ENCODE measurements at places on chromosomes 1 and 21.

GRCh38 chr1:241976229-241976628 is 18.7 kb downstream of the BECN2 start:
- DNase-seq: no peak

- DNase-seq: no peak
Measured at GRCh38 chr1:56397811-56398231, 181.5 kb downstream of the PLPP3 start.

GRCh38 chr1:218752126-218752525 is 407.0 kb downstream of the TGFB2 start:
- DNase-seq: no peak

DNA sequence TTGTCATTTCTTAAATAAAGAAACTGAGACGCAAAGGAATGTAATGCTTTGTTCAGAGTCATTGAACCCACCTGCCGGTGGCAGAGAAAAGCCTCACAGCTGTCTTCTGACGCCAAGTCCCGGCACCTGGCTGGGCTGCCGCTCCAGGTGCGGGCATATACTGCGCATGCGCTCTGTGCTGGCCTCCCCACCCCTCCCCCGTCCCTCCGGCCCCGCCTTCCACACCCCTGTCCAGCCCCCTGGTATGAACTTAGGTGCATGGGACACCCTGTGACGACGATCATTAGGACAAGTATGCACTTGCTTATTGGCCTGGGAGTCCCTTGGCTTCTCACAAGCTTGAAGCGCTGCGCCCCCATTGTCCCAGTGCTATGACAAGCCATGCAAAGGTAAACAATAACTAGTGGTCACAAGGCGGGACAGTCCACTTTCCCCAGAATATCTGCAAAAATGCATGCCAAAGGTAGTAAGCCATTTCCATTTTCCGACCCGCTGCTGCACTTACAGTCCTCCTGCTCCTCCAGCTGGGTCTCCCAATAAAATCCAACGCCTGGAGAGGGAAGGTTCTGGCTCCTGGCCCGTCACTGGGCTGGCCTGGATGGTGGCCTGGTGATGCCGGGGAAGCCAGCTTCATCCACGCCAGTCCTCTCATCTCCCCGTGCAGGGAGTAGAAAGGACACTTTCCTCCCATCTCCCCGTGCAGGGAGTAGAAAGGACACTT is 100.4 kb downstream of the PSMG1 start:
- DNase-seq: no peak

DNA sequence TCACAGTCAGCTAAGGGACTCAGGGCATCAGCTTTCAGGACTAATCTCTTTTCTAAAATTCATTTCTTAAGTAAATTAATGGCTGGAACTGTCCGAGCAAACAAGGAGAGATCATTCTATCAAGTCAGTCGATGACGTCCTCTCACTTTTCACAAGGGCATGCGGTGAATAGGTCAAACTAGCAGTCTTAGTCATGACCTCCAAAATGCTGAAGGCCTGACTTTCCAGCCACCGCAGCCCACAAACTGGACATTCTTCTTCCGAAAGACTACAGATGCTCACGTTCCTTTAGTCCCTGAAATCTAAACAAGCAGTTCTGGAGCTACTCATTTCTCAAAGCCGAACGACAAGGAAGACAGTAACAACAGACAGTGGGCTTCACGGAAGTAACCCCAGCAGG is 127.9 kb downstream of the TIAM1 start:
- no peak for DNase-seq

DNA sequence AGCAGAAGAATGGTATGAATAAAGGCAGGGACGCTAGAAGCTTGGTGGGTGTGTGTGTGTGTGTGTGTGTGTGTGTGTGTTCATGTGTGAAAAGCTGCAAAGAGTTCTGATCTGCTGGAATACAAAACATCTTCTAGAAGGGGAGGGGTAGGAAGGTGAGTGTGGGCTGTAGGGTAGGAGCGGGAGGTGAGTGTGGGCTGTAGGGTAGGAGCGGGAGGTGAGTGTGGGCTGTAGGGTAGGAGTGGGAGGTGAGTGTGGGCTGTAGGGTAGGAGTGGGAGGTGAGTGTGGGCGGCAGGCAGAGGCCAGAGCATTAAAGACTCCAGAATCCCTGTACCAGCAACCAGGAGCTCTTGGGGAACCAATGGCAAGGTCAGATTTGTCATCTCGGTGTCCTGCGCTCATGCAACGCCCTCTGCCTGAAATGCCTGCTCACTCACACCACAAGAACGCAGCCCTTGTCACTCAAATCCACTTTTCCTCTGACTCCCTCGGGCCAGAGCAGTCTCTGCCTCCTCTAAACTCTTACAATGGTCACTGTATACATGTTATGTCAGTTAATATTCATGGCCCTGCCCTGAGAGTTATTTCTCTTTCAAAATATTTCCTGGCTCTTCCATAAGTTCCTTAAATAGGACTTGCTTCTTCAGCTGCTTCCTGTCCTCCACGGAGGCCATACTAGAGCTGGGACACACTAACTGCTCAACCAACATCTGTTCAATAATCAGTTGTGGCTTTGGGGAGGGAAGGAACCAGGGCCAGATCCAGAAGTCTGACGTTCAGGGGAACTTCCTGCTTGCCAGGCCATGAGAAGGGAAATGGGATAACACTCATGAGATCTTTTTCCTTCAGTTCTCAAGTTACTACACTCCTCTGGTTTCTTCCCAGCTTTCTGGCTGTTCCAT is 53.6 kb upstream of the ZNF644 start:
- DNase-seq: no peak

- no peak for DNase-seq
Measured at GRCh38 chr21:39721885-39722284, 23.1 kb upstream of the IGSF5 start.

GRCh38 chr1:205973377-205974232 is 29.6 kb downstream of the RAB7B start:
- DNase-seq: no peak

GRCh38 chr21:42027822-42028765 is 17.9 kb upstream of the ZBTB21 start:
- DNase-seq: no peak

GRCh38 chr1:32142446-32143301 is 34.8 kb downstream of the KPNA6 start:
- DNase-seq: no peak

- DNase-seq: no peak
Measured at GRCh38 chr1:25103164-25103795, 129.0 kb downstream of the SYF2 start.

GRCh38 chr1:15443281-15443680 is 5.0 kb downstream of the CTRC start:
- DNase-seq: no peak

GRCh38 chr1:107318932-107319331 is 178.1 kb downstream of the NTNG1 start:
- DNase-seq: no peak

- DNase-seq: no peak
Measured at GRCh38 chr1:3370856-3371703, 83.4 kb upstream of the ARHGEF16 start.

DNA sequence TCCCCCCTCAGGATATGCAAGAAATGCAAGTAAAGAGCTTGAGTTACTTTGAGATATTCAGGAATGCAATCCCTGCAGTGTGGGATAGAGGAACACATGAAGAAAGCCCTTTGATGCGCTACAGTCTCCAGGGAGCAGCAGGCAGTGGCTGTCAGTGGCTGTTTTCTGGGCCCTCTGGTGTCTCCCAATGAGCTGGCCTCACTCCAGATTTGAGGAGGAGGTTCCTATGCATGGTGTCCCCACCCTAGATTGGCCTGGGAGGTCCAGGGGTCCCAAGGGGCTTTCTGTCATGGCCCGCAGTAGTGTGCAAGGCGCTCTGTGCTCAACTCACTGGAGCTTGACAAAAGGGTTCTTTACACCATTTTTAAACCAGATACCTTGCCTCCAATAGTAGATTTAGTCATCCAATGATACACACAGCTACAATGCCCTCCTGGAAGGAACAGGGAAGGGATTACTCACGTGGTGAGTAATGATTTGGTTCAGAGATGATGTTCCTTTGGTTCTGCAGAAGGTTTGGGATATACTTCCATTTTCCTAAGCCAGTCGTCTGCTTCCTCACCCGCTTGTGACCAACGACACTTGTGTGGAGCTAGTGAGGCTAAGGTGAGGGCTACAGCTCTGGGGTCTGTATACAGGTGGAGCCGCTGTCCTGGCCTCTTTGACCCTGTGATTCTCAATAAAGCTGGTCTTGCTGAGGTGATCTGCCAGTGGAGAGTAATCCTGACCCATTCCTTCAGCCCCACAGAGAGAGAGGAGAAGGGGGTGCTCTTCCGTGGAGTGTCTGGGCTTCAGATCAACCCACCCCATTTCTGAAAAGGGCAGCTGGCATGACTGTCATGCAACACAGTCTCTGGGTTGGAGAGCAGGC is 6.6 kb downstream of the BATF3 start:
- DNase-seq: no peak

DNA sequence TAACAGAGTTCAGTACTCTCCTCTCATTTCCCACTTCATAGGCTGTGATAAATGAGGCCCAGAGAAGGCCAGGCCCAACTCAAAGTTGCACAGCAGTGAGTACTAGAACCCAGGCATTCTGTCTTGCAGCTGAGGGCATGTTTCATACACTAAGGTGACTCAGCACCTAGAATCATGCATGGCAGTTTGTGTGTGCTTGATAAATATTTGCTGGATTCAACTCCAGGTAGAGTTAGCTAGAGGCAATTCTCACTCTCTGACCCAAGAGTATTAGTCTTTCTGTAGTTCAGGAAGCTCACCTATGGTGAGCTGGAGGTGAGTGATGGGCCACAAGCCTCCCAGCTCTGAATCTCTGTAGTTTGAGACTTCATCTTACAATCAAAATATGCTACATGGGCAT is 10.7 kb downstream of the NKAIN1 start:
- DNase-seq: no peak

GRCh38 chr1:91349524-91349923 is 55.1 kb downstream of the HFM1 start:
- DNase-seq: no peak

GRCh38 chr1:241140670-241141069 is 216.3 kb downstream of the RGS7 start:
- no peak for DNase-seq
